ENCODE measurements at places on chromosomes 4 and X.

DNA sequence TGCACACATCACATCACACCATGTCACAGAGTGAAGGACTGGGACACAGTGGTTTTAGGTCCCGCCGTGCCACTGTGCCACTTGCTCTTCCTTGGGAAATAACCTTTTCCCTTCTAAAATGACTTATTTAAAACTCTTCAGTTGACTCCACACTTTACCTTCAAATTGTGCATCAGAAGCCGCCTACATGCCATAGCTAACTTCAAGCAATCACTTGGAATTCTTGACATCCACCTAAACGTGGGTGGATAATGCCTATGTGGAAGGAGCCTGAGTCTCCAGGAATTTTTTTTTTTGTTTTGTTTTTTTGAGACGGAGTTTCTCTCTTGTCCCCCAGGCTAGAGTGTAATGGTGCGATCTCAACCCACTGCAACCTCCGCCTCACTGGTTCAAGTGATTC is 777.4 kb upstream of the TENM3 start:
- no peak for DNase-seq

- DNase-seq, result no peak
Observed at GRCh38 chr4:81211956-81212355, 3.1 kb downstream of the PRKG2 start.

GRCh38 chr4:98630737-98631454 is 27.5 kb downstream of the TSPAN5 start:
- DNase-seq, result no peak

DNA sequence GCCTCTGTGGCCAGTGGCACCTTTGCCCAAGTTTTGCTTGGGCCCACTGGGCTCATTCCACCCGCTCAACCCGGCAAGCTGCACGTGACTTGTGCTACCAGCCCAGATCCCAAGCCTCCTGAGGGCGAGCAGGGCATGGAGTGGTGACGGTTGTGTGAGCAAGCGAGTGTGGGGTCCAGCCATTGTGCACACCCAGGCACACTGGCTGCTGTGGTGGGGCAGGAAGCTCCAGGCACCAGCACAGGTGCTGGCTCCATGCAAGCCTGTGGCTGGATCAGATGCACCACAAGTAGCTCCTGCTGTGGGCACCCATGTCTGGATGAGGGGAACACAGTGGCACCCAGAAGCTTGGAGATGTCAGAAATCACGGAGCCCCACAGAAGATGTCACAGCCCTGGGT is 557.0 kb upstream of the GNPDA2 start:
- no peak for DNase-seq

DNA sequence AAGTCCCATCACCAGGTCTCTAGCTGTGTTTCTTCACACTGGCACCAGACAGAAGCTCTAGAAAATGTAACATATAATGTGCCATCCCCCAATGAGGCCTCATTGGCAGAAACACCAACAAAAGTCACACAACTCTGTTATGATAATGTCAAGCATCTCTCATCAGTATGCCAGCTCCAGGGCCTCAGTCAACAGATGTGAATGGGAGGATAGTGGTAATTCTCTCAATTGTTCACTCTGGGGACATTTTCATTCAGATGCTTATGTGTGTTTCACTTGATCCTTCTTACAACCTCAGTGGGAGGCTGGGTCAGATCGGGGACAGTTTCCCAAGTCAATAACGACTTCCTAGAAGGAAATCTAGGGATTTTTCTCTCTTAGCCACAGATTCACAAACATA is 57.5 kb upstream of the SCOC start:
- no peak for DNase-seq

- no peak for DNase-seq
Observed at GRCh38 chr4:170198747-170199146, 109.0 kb upstream of the AADAT start.

GRCh38 chr4:185035284-185035683 is 17.0 kb downstream of the HELT start:
- no peak for DNase-seq

GRCh38 chr4:80454040-80454439 is 118.5 kb downstream of the CFAP299 start:
- no peak for DNase-seq

DNA sequence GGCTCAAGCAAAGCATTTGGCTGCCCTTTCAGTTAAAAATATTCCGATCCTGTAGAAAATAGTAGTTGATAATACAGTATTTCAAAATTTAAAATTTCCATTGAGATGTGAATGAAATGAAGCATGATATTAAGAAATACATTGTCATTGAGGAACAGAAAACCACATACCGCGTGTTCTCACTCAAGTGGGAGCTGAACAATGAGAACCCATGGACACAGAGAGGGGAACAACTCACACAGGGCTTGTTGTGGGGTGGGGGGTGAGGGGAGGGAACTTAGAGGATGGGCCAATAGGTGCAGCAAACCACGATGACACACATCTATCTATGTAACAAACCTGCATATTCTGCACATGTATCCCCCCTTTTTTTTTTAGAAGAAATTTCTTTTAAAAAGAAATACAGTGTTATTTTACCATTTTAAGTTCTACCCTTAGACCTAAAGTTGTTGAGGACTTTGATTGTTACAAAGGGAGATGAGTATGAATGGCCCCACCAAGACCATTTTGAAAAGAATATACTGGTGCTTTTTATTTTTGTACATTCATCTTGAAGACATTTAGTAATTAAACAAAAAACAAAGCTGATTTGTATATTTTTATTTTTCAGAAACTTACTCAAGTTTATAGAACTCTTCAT is 52.0 kb upstream of the IL13RA1 start:
- no peak for DNase-seq

DNA sequence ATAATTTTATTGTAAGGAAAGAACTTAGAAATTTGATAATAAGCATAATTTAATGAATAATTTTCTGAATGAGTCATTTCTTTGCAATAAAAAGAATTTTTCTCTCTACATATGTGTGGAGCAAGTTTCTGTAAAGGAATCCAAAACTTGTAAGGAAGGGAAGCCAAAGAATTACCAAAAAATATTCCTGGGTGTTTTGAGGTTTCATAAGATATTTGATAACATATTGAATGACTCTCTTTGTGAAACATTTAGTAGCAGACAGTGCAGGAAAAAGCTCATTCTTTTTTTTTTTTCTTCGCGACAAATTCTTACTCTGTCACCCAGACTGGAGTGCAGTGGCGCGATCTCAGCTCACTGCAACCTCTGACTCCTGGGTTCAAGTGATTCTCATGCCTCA is 469.0 kb upstream of the MAGEB2 start:
- DNase-seq, result no peak

DNA sequence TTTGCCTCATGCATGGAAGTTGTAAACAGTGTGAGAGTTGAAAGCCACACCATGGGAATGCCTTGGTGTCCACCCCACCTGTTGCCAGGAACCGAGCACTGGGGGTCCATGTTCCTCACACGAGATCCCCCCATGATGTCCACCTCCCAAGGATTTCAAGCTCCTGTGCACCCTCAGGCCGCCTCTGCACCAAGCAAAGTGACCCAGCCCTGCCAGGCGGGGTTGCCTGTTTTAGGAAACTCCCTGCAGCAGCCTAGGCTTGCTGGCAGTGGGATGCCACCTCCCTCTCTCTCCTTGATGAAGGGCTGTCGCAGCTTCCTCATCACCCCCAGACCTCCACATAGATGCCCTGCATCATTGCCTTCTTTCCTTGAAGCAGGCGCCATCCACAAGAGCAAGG is 82.8 kb downstream of the GPR143 start:
- no peak for DNase-seq

DNA sequence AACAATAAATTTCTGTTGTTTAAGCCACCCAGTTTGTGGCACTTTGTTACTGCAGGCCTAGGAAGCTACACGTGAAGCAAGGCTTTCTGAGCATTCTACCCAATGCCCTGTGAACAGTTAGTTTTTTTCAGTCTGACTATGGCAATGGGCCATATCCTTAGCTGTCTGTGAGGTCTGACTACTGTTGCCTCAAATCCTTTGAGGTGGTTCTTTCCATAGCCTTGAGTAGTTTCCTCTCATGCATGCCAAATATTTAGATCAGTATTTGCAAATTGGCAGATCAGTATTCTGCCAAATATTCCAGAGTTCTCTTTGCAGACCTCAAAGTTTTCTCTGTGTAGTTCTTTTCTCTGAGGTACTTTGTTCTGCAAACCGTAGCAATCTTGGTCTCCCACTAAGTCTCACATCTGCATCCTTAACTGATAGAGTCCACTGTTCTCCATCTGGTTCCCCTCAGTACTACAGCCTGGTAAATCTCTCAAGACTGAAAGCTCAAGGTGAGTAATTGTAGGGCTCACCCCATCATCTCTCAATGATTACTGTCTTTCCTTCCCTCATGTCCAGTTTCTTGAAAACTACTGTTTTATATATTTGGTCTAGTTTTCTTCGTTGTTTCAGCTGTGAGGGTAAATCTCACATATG is 984.9 kb upstream of the INTU start:
- DNase-seq, result no peak

- DNase-seq, result no peak
Observed at GRCh38 chr4:54367059-54367458, 138.0 kb downstream of the PDGFRA start.

- DNase-seq, result peak; percentile 10
Observed at GRCh38 chrX:41922431-41923151, 763 bp downstream of the CASK start.

DNA sequence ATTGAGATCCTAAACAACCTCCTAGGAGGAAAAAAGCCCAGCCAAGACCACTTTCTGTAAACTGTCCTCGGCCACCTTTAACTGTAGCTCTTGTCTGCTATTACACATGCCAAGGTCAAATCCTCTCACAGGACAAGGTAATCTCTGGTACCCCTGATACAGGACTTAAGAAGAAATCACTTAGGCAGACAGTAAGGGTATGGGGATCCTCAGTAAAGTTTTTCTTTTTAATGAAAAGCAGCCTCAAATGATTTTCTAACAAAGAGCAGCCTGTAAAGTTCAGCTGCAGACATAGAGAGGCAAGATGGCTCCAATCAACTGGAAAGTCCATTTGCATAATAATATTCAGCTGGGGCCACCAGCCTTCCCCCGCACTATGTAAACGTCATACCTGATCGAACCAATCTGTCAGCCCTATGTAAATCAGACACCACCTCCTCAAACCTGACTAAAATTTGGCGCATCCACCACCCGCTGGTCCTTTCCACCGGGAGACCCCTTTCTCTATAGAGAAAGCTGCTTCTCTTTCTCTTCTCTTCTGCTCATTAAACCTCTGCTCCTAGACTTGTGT is 14.6 kb upstream of the MPP1 start:
- no peak for DNase-seq

Data from stimulated activated CD4-positive, alpha-beta T cell treated with anti-CD3 and anti-CD28 coated beads, Interleukin-4, amount 100 ng/mL, for 1 hour (primary cell).